ENCODE measurements at places on chromosomes 5 and 9. TPM values are rescaled to one million over a fixed set of nuclear protein-coding genes. Genes with fewer than 3 reads are reported as not detected.

DNA sequence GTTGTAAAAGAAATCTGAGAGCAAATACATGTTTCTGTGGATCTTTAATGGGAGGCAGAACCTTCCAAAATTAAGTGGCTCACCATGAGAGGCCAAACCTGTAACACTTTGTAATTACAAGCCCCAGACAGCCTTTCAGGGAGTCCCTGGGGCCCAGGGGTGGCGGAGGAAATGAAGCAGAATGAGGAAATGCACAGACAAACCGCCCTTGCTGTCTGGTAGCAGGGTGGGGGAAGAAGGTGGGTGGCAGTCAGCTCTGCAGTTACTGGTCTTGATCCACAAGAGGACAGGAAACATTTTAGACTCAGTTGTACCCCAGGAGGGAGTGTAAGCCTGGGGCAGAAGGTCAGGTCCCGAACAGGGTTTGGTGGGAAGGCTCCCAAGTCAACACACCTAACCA is 6.5 kb downstream of the ARL14EPL start:
- no peak for DNase-seq

The ADAMTS19 gene
- total RNA-seq, result 0.30 TPM

DNA sequence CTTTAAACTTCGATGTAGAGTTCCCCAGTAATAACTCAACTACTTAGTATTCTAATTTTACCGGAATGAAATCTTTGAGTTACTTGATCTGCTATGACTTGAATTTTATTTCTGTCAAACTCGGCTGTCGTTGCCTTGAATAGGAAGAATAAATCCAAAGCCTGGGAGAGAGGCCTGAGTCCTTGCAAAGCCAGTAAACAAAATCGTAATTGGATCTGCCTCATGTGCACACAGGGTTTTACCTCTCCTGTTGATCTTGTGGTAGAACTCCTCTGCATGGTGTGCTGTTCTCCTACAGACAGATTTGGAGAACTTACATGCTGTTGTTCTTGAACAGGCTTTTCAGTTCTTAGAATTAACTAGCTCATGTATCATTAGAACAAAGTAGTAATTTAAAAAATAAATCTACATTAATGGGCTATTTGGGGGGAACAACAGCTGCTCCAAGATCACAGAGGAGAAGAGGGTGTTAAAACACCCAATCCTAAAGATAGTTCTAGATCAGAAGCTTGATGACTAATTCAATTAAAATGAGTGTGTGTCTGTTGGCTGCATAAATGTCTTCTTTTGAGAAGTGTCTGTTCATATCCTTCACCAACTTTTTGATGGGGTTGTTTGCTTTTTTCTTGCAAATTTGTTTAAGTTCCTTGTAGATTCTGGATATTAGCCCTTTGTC is 28.9 kb downstream of the HSPB3 start:
- DNase-seq, result no peak

DNA sequence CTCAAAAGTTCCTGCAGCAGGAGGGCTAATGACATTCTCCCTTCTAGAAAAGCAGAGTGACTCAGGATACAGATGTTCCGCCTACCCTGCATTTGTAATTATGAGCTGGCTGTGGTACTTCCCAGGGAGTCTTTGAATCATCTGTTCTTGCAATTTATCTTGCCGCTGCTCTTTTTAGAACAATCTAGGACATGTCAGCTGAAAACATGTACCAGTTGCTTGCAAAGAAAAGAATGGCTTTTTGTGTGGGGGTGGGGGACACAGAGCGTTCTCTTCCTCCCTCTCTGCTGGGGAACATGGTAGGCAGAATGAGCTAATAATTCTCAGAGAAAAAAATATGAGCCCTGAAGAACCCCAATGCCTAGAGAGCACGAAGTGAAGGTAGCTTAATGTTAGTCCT is 51.7 kb upstream of the TUT7 start:
- no peak for DNase-seq

- no peak for DNase-seq
Observed at GRCh38 chr5:15374886-15375285, 125.1 kb upstream of the FBXL7 start.

The LTC4S gene
- 34.7 TPM for total RNA-seq

GRCh38 chr5:8729437-8729836 is 816.4 kb downstream of the SEMA5A start:
- no peak for DNase-seq

The SPINK6 gene
- not detected for total RNA-seq

DNA sequence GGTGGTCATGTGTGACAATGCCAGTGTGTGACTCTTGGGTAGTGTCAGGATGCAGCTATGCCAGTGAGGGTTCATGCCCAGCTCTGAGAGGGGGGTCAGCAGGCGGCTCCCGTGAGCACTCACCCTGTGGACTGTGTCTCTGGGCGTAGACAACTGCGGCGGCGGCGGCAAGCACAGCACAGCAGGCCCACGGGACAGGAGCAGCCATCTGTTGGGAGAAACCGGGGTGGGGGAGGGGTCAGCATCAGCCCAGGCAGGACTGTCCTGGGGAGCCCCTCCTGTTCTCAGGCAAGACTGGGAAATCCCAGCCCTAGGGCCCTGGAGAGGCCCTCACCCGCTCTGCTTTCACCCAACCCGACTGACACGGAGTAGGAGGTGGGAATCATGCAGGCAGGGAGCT is 20.8 kb downstream of the CNTFR start:
- no peak for DNase-seq

GRCh38 chr5:40276426-40277102 is 403.2 kb upstream of the PTGER4 start:
- no peak for DNase-seq

DNA sequence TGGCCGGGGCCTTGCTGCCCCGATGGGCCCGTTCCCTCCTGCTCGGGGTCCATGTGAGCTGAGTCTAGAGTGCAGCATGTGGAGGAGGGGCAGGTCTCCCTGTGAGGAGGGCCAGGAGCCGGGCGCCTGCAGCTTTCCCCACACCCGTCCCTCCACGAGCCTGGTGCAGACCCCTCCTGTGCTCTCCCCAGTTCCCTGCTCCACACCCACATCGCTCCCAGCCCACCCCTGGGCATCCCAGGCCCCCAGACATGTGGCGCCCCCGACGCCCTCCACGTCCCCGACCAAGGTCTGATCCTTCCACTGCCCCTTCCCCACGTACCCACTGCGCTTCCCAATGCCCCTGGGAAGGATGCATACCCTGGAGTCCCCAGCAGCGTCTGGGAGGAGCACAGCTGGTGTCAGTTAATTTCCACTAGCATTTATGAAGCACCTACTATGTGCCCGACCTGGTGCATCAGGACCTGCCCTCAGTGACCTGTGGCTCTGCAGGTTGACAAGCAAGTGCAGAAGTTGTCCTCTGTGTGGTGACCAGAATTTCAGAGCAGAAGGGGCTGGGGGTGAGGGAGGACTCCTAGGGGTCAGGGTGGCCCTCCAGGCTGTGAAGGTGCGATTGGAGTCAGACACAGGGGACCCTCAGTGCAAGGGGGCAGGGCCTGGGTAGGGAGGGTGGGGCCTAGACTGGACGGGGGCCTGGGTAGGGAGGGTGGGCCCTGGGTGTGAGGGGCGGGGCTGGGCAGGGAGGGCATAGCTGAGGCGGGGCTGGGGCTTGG is 10.8 kb upstream of the SLC6A18 start:
- DNase-seq, result peak; percentile 55

GRCh38 chr5:160133918-160134304 is 14.7 kb upstream of the PWWP2A start:
- no peak for DNase-seq

Measured in aorta (tissue), 5 donors.